ENCODE measurements at places on chromosomes 3 and 15.

DNA sequence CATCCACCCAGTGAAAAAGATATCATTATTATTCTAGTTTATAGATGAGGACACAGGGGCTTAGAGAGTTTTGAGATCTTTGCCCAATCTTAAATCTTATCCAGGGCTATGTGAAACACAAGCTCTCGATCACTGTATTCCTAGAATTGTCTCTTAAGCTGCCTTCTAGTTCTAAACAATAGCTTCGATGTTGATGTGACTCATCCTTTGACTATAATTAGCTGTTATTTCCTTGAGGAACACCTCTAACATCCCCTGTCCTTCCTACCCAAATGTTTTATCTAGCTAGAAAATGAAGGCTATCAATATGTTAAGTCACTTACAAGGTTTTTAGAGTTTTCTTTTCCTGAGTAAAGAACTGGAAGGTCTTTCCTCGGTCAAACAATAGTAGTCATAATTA is 83.1 kb upstream of the STAC start:
- DNase-seq = no peak

DNA sequence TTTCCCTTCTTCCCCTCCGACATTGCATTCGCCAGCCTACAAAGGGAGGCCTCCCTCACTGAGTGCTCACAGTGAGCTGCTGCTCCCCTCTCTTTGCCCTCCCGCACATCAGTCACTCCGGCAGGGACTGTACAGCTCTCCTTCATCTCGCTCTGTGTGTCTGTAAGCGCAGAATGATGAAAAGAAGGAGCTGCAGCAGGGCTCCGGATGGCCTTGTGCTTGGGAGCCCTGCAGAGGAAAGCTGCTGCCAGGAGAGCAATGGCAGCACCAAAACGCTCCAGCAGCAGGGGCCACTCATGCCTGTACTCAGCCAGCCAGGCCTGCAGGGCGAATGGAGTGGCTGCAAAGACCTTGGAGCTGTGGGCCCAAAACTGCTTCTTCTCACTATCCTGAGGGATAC is 107.0 kb upstream of the NSMCE3 start:
- no peak for DNase-seq

DNA sequence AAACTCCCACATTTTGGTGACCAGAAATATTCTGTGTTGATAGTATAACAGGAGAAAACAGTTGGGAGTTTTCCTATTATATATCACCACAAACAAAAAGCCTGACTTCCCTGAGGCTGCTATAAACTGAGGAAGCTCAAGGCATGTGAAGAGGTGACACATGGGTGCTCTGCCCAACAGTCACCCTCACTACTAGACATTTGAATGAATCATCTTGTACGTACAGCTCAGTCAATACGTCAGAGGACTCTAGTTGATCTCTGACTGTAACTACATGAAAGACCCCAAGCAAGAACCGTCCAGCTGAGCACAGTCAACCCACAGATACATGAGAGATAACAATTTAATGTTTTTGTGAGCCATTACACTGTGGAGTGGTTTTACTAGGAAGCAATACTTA is 338.3 kb upstream of the ATP11B start:
- no peak for DNase-seq

DNA sequence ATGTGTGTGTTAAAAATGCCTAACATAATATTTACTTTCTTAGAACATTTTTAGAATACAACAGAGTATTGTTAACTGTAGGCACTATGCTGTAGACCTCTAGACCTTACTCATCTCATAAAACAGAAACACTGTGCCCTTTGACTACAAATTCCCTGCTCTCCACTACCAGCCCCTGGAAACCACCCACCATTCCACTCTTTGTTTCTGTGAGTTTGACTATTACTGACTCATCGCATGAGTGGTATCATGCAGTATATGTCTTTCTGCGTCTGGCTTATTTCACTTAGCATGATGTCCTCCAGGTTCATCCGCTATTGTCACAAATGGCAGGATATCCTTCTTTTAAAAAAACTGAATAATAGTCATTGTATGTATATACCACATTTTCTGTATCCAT is 216.7 kb upstream of the CFAP20DC start:
- no peak for DNase-seq

GRCh38 chr3:101685870-101686307 is 629 bp downstream of the RPL24 start:
- no peak for DNase-seq

DNA sequence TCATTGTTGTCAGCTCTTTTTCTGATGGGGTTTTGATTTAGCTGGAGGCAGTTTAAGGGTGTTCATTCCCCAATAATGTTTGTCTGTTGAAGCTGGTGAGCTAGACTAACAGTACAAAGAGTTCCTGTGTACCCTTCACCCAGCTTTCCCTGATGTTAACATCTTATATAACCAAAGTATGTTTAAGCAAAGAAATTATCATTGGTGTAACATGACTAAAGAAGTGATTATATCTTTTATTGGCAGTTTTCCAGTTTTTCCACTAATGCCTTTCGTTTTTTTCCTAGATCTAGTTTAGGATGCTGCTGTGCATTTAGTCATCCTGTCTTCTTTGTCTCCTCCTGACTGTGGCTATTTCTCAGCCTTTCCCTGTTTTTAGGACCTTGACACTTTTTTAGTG is 165.6 kb downstream of the LPP start:
- DNase-seq = no peak

DNA sequence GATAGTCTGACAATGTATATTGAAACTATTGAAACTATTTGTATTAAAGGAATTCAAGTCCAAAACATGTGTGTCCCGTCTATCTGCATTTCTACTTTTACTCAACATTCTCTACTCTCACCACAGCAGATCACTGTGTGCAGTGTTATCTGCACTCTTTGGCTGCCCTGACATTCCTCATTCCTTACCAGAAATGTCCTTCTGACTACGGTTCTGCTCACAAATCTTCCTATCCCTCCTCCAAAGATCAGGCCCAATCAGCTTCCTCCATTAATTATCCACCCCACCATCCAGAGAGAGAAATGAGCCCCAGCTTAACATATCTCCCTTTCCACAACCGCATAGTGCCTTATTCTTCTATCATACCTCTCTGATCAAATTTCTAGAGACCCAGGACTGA is 94.7 kb downstream of the TBL1XR1 start:
- no peak for DNase-seq

DNA sequence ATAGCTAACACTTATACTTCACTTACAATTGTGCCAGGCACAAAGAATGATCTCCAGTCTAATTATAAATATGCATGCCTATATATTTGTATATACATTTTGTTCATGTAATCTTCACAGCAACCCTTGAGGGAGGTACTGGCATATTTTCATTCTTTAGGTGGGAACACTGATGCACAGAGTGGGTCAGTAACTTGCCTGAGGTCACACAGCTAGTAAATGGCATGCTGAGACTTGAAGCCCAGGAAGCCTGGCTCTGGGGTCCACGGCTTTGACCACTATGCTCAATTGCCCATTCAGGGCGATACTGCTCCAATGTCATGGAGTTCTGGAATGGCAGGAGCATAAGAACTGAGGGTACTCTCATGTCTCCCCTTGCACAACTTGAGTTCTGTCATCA is 139.8 kb downstream of the SHQ1 start:
- DNase-seq = no peak

DNA sequence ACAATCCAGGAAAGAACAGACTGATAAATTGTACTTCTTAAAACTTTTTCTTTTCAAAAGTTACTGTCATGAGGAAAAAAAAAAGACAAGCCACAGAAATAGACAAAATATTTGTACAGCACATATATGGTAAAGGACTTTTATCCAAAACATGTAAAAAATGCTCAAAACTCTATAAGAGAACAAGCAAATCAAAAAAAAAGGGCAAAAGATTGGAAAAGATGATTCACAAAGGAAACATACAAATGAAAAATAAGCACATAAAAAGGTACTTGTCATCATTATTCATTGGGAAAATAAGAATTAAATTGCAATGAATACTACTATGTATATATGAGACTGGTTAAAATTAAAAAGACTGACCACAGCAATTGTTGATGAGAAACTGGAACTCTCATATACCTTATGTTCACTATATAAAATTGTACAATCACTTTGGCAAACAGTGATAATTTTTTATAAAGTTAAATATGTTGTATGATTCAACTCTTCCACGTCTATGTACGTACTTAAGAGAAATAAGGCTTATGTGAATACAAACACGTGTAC is 39.7 kb downstream of the DIPK2A start:
- DNase-seq = no peak

DNA sequence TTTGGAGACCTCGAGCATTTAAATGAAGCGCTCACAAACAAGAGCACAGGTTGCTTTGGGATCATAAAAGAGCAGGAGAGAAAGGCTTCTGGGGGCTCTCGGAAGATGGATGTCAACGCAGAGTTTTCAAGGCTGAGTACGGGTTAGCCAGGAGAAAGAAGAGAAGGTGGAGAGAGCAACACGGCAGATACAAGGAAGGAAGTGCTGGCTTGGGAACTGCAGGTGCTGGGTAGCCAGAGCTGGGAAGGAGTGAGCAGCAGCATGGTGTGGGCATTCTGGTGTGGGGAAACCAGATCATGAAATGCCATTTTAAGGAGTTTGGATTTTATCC is 580 bp upstream of the RUBCN start:
- DNase-seq = no peak

GRCh38 chr3:4573153-4573552 is 80.0 kb downstream of the ITPR1 start:
- DNase-seq = no peak

DNA sequence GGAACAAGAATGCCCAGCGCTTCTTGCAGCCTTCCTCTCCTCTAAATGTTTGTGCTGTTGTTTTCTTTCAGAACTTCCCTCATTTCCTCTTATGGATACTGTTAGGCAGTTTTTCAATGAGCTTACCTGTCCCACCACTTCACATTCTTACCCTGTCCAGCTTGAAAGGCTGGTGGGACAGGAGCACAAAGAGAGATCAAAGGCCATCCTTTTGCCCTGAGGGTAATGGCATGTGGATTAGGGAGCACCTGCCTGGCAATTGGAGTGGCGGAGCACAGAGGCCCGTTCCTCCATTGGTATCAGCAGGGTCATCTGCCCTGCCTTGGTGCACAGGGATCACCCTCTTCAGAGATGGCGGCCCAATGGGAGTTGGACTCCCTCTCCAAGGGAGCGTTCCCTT is 170.1 kb upstream of the UBE3A start:
- DNase-seq = no peak

- no peak for DNase-seq
These were observed 79.5 kb downstream of the KBTBD8 start for GRCh38 chr3:67077656-67078055.

- DNase-seq = no peak
These were observed 97.1 kb upstream of the MYZAP start for GRCh38 chr15:57494581-57494980.

DNA sequence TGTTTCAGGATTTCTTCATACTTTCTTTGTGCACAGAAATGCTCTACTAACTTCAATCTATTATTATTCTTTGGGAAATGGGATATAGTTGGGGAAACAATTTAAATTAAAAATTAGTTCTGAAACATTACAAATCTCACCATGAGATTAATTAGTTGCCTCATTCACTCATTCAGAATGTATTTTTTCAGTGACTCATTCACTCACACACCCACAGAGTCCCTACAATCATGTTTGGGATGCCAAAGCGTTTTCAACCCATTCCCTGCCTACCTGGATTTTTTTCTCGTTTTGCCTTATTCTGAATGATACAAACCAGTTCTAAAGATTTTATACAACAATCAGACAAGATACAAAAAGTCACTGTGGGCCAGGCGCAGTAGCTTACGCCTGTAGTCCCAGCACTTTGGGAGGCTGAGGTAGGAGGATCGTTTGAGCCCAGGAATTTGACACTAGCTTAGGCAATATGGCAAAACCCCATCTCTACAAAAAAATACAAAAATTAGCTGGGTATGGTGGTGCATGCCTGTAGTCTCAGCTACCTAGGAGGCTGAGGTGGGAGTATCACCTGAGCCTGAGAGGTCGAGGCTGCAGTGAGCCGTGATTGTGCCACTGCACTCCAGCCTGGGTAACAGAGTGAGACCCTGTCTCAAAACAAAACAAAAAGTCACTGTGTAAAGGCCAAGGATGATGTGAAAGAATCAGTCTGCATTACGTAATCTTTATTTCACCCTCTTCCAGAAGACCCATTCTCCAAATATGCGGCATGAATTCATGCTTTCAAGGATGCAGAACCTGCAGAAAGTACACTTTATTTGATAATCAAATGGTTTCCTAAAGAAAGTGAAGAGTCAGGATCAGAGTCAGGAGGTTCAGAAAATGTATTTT is 34.8 kb upstream of the ARHGEF3 start:
- DNase-seq = no peak

GRCh38 chr3:58237238-58237940 is at the start of gene ABHD6:
Gene ABHD6 (plus strand): TSS chr3:58237792. CDS start chr3:58256587, 18,795 bp downstream.
- peak; percentile 85 for DNase-seq

All from CD4-positive, alpha-beta T cell treated with Interleukin-21 for 1 hour (primary cell).